ENCODE measurements at places on chromosomes 2 and 18. TPM values are rescaled to one million over a fixed set of nuclear protein-coding genes. Genes with fewer than 3 reads are reported as not detected.

Gene BUB1
- total RNA-seq = 115 TPM

Gene DSC1
- total RNA-seq = not detected

Gene PRKAG3
- total RNA-seq = not detected

Gene RESP18
- not detected for total RNA-seq

Gene DUSP19
- total RNA-seq = 3.4 TPM

Gene IWS1
- 70.5 TPM for total RNA-seq

Gene CCNYL1
- total RNA-seq = 31.6 TPM

Gene CXCR1
- total RNA-seq = not detected

Gene ITGB6
- total RNA-seq = 0.07 TPM

Gene HOXD9
- total RNA-seq = not detected

Gene EVX2
- total RNA-seq = not detected

Gene GORASP2
- total RNA-seq = 102 TPM

Gene PFN4
- not detected for total RNA-seq

Gene DAPL1
- not detected for total RNA-seq

Gene PARD3B
- total RNA-seq = 5.9 TPM

Gene ITPRIPL1
- 17.3 TPM for total RNA-seq

Measured in WTC11 (cell line).